ENCODE measurements at places on chromosomes 1 and 21.

DNA sequence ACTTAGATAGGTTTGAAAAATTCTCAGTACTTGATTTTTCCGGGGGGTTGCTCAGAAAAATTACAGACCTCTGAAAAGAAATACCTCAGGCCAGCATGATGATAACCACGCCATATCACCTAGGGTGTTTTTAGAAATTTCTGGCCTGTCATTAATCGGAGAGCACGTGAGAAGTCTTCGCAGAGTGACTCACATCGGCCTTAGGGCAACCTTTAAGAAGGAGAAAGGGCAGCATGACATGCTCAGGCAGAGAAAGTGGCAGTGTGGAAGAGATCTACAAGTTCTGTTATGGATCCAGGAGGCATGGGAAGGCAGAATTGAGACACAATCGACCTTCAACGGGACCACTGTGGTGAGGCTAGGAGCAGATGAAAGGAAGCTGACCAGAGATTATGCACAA, 506.3 kb downstream of the LMO4 start:
- DNase-seq: no peak

DNA sequence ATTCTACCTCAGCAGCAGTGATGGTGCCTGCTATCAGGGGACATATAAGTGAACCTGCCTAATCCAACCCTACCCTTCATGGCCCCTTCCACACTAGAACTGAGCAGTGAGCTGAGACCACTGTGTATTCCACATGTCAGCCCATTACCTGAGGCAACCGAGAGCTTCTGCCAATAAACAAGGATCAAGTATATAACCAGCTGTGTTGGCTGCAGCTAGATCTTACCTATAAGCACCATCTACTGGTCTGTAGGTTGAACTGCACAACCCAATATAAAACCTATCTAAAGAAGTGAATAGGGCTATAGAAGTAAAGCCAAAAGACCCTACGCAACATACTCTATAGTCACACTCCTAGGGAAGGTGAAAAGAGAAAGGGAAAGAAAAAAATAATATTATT, 376.9 kb downstream of the HHIPL2 start:
- DNase-seq: no peak

DNA sequence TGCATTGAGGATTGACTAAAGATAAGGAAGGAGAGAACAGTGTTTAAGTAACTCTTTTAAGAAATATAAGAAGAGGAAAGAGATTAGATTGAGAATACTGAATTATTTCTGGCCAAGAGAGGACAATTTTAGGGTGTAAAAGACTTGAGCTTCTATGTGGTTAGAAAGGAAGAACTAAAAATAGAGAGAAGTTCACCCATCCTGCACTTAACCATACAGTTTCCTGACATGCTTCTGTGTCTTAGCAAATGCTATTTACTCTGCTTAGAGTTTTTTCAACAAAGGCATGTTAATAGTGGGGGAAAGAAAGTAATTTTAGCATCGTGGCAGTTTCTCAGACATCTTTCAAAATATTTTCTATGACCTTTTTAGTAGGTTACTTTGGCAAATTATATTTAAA, 122.8 kb upstream of the GPR52 start:
- no peak for DNase-seq

DNA sequence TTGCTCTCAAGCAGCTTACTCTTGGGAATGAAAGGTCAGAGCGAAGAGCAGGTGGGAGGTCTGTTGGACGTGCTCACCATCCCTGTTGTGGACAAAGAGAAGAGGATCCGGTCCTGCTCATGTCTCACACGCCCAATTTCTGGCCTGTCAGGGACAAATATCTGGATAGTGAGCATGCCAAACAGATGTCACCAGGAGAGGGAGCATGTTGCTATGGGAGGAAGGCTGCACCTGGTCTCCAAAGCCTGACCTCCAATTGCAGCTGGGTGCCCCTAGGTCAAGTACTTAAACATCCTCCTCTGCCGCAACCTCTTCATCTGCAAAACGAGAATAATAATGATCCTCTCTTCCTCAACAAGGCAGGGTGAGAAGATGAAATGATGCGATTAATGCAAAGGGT, 53.4 kb downstream of the DMRTA2 start:
- no peak for DNase-seq

DNA sequence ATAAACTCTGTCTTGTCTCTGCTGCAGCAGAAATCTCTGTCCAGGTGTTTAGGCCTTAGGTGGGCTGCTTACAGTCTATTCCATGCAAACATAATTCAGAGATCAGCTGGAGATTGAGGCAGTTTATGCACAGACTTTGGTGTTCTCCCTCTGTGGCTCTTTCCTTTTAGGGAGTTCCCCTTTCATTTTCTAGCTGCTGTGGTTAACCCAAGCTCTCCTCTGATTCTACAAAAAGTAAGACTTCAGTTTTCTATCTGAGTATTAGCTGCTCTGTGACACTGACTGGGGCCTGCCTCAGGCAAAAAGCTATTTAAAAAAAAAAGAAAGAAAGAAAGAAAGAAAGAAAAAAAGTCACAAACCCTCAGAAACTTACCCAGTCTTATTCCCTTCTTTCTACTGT, 211.1 kb downstream of the CAMTA1 start:
- DNase-seq: no peak

- DNase-seq: no peak
Observed at GRCh38 chr1:217977943-217978342, 307.1 kb upstream of the RRP15 start.

- no peak for DNase-seq
Observed at GRCh38 chr1:167922023-167922422, 8.1 kb upstream of the ADCY10 start.

DNA sequence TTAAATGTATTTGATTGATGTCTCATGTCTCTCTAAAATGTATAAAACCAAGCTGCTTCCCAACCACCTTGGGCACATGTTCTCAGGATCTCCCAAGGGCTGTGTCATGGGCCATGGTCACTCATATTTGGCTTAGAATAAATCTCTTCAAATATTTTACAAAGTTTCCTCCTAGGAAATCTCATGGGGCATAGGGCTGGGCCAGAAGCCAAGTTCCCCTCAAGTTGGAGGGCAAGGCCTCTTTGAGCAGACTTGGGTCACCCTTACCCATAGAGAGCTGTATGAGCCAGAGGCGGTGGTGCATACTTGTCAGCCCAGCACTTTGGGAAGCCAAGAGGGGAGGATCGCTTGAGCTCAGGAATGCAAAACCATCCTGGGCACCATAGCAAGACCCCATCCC, 2.3 kb upstream of the FBXO42 start:
- DNase-seq: no peak

GRCh38 chr1:112251766-112252506, 144.1 kb upstream of the CTTNBP2NL start:
- DNase-seq: no peak

GRCh38 chr1:113109908-113110554, 37.0 kb downstream of the LRIG2 start:
- peak; percentile 56 for DNase-seq

- no peak for DNase-seq
Observed at GRCh38 chr1:164515711-164516331, 43.2 kb upstream of the PBX1 start.
